ENCODE measurements at places on chromosomes 16 and 17. TPM values are rescaled to one million over a fixed set of nuclear protein-coding genes. Genes with fewer than 3 reads are reported as not detected.
A peak's percentile ranks its signal among the peaks of the same experiment; 100 is the strongest.

Gene PLXDC1
- total RNA-seq, result not detected

Gene KREMEN2
- 10.8 TPM for total RNA-seq

Gene ADAD2
- total RNA-seq, result not detected

Gene PIPOX
- 2.4 TPM for total RNA-seq

Gene CNTD1
- total RNA-seq, result 0.13 TPM

Gene CDYL2
- total RNA-seq, result 6.1 TPM

Gene PARD6A
- total RNA-seq, result 10.8 TPM

GRCh38 chr16:88908307-88908706 is 41.8 kb upstream of the PABPN1L start:
- H3K36me3 ChIP-seq, result no peaks in the 10 kb centered on the region
- peaks cover 13% of the 10 kb centered on the region for H3K4me1 ChIP-seq
- H3K27me3 ChIP-seq, result no peaks in the 10 kb centered on the region
- no peak overlapping the region for H3K4me3 ChIP-seq
- no peak for DNase-seq

GRCh38 chr16:71339236-71340171 is 19.0 kb upstream of the CALB2 start:
- no peak overlapping the region for H3K4me3 ChIP-seq
- no peak overlapping the region for H3K27ac ChIP-seq

GRCh38 chr16:80317599-80318037 is 223.2 kb upstream of the DYNLRB2 start:
- no peak for DNase-seq
- no peaks in the 10 kb centered on the region for H3K27me3 ChIP-seq
- no peaks in the 10 kb centered on the region for H3K36me3 ChIP-seq
- no peak overlapping the region for H3K4me3 ChIP-seq
- H3K27ac ChIP-seq, result no peak overlapping the region

DNA sequence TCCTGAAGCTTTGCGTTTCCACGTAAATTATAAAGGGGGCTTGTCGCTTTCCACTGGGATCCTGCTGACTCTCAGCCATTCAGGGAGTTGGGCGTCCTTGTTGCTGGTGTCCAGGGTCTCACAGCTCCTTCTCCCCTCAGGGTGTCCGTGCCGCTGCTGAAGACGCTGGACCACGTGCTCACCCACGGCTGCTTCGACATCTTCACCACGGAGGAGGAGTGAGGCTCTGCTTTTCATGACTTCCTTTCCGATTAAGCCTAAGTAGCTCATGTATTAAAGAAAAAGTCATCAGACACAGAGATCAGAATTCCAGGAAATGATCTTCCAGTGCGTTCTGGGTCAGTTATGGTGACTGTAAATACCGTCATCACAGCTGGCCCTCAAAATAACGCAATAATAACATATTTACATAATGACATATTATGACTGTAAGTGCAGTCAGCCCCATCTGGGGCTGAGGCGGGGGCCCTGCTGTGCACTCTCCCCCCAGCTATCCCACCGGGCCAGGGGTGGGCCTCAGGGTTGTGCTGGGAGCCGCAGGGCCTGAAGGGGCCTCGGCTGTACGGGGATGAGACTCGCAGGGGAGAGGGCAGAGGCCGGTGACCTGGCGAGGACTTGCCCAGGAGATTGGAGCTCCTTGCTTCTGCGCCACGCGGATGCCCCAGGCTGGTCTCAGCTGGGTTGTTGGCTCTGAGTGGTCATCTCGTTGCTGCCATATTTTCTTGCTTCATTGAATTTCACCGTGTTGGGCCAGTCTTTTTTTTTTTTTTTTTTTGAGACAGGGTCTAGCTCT is 92.9 kb upstream of the ZNF750 start:
- H3K36me3 ChIP-seq, result no peaks in the 10 kb centered on the region
- H3K27ac ChIP-seq, result no peak overlapping the region
- DNase-seq, result no peak
- H3K4me1 ChIP-seq, result no peaks in the 10 kb centered on the region

GRCh38 chr16:1914084-1914608 is 4.1 kb downstream of the HS3ST6 start:
- H3K36me3 ChIP-seq, result no peaks in the 10 kb centered on the region
- H3K4me3 ChIP-seq, result no peak overlapping the region
- H3K27me3 ChIP-seq, result peaks cover 2% of the 10 kb centered on the region

- H3K36me3 ChIP-seq, result no peaks in the 10 kb centered on the region
- peaks cover 22% of the 10 kb centered on the region for H3K4me1 ChIP-seq
- no peak for DNase-seq
- peak overlapping the region; percentile 67 for H3K4me3 ChIP-seq
- H3K27ac ChIP-seq, result peak overlapping the region; percentile 95
- H3K27me3 ChIP-seq, result no peaks in the 10 kb centered on the region
These were observed 1.4 kb upstream of the PLEKHH3 start for GRCh38 chr17:42677921-42678781.

- H3K4me3 ChIP-seq, result no peak overlapping the region
- H3K36me3 ChIP-seq, result no peaks in the 10 kb centered on the region
- H3K4me1 ChIP-seq, result peaks cover 6% of the 10 kb centered on the region
- H3K27me3 ChIP-seq, result peaks cover 56% of the 10 kb centered on the region
- no peak for DNase-seq
These were observed 2.4 kb upstream of the SDK2 start for GRCh38 chr17:73646409-73647300.

GRCh38 chr16:67668495-67669157 is 2.0 kb downstream of the C16orf86 start:
- H3K4me1 ChIP-seq, result peaks cover 14% of the 10 kb centered on the region
- no peak overlapping the region for H3K27ac ChIP-seq
- DNase-seq, result no peak
- H3K36me3 ChIP-seq, result no peaks in the 10 kb centered on the region
- H3K4me3 ChIP-seq, result no peak overlapping the region

- no peaks in the 10 kb centered on the region for H3K36me3 ChIP-seq
- peak overlapping the region; percentile 90 for H3K27ac ChIP-seq
- no peaks in the 10 kb centered on the region for H3K27me3 ChIP-seq
- peaks cover 89% of the 10 kb centered on the region for H3K4me1 ChIP-seq
- DNase-seq, result no peak
- peak overlapping the region; percentile 54 for H3K4me3 ChIP-seq
These were observed 232.8 kb downstream of the SEC14L1 start for GRCh38 chr17:77373299-77374169.
